MG63 (cell line): ENCODE measurements at places on chromosomes 11 and 22.

DNA sequence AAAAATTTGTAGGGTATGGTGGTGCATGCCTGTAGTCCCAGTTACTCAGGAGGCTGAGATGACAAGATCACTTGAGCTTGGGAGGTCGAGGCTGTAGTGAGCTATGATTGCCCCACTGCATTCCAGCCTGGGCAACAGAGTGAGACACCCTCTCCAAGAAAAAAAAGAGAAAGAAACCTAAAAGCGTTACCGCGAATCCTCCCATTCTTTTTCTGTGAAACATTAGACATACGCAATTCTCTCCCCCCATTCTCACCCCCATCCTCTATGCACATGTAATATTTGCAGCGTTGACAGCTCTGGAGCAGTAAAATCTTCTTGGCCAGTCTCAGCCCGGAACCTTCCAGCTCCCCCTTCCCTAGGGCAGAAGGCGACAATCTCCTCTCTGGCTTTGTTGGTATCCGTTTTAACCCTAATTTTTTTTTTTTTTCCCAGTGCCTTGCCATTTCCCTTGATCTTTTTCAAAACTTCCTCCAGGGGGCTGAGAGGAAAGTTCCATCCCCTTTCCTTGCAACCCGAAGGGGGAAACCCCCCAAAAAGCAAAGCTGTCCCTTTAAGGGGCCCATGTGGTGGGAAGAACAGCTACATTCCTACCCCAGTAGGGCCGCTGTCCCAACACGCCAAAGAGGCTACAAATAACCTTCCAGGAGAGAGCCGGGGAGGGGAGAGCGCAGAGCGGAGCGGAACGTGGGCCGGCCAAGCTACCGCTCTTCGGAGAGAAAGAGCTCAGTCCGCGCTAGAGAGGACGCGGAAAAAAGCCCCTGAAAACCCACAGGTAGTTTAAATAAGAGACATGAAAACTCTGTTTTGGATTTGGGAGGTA is 1.9 kb downstream of the LRP4 start:
- peak; percentile 37 for DNase-seq

DNA sequence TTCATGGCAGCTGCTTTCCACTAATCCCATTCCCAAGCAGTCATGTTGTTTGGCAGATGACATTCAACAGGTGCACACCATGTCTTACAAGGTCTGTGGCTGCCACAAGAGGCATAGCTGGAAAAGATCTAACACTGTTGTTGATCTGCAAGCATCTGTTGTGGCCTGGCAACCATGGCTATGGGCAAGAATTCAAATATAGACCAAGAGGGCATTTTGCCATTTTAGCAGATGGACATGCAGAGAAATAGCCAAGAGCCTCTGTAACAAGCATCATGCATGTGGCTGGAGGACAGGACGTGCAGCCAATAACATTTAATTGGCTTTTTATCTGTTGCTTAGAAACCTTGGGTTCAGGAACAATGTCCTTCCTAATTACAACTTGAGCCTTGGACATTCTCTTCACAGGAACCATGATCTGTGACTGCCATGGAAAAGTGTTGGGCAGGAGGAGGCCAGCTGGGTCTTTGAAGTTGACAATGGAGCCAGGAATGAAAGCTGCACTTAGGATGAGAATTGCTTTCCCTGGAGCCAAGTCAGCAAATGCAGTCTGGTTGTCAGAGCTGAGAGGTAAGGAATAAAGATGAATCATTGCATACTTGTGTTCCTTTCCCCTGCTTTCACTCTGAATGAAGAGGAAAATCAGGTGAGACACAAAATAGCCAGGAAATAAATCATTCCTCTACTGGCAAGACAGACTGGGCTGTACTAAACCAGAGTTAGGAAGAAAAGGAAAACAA is 113.6 kb upstream of the ANO5 start:
- DNase-seq: no peak

DNA sequence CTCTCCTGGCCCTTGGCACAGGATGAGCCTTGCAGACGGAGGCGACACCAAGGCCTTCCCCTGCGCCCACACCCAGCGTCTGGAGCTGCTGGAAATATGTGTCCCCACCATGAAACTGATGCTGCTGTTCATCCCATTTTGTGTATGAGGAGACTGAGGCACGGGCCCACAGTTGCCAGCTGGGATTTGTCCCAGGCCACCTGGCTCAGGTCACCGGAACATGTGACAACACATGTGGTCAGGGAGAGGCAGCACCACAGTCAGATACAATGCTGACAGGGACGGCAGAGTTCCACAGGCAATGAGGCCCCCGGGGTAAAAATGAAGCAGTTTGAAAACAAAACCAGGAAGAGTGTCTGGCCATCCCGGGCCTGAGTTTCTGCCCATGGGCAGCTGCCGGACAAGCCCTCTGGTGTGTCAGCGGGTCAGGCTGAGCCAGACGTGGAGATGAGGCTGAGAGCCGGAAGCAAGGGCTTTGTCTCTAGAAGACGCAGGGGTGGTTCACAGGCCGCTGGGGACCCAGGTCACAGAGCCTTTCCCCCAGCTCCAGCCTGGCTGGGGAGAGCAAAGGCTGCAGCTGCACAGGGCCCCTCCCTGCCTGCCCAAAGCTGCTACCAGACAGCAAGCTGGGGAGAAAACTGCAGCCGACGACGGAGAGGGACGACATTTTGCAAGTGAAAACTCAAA is 80.7 kb downstream of the CDKN1C start:
- DNase-seq: no peak

DNA sequence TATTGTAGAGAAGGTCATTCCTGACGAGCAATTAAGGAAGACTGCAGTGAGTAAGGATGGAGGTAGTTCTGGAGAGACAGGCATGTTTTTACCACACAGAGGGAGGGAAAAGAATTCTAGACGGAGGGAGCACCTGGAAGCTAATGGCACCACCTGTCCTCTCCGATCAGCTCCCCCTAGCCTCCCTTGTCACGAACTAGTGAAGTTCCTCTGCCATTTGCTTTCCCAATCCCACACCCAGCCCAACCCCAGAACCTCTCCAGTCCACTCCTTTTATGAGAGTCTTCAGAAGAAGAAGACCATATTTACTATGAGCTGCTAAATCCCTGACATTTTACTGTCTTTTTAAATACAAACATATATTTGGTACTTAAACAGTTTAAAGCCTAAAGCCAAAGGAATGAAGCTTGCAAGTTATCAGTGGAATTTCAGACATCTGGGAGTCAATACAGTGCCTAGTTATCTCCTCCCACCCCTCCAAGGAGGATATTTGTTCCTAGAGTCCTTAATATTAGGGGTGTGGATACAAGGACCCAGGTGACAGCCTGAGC is 46.1 kb upstream of the HSPA8 start:
- no peak for DNase-seq

DNA sequence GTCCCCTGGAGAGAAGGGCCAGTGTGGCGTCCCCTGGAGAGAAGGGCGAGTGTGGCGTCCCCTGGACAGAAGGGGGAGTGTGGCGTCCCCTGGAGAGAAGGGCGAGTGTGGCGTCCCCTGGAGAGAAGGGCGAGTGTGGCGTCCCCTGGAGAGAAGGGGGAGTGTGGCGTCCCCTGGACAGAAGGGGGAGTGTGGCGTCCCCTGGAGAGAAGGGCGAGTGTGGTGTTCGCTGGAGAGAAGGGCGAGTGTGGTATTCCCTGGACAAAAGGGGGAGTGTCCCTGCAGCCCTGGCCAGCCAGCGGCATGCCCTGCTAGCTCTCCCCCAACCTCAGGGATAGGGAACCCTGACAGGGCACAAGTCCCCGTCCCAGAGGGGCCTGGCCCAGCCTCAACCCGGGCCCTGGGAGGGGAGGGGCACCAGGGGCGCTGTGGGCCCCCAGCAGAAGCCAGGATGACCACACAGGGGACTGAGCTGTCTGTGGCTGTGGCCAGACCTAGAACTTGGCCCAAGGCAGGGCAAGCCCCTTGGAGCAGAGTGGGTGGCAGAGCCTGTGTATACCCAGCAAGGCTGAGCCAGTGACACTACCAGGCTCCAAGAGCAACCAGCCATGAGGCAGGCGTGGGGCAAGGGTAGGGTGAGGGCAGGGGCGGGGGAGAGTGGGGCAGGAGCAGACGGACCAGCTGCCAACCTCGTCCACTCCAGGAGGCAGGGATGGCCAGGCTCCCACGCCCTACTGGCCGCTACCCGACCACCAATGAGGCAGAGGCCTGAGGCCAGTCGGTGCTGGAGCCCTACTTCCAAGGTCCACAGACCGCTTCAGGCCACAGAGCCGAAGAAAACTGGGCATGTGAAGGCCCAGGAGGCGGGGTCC is 4.2 kb downstream of the HRAS start:
- DNase-seq: no peak

- no peak for DNase-seq
Observed at GRCh38 chr22:32644252-32645100, 157.0 kb upstream of the TIMP3 start.

- DNase-seq: no peak
Observed at GRCh38 chr22:30882184-30882717, 86.3 kb downstream of the MORC2 start.

DNA sequence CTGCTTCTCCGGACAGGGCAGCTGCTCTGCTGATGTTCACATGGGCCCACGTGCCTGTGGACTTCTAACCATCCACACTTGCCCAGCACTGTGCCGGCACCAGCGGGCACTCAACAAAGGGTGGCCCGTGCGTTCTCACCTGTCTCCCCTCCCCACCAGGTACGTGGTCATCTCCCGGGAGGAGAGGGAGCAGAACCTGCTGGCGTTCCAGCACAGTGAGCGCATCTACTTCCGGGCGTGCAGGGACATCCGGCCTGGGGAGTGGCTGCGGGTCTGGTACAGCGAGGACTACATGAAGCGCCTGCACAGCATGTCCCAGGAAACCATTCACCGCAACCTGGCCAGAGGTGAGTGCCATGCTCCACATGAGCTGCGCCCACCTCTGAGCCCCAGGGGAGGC is 66.7 kb downstream of the SYT13 start:
- DNase-seq: no peak

DNA sequence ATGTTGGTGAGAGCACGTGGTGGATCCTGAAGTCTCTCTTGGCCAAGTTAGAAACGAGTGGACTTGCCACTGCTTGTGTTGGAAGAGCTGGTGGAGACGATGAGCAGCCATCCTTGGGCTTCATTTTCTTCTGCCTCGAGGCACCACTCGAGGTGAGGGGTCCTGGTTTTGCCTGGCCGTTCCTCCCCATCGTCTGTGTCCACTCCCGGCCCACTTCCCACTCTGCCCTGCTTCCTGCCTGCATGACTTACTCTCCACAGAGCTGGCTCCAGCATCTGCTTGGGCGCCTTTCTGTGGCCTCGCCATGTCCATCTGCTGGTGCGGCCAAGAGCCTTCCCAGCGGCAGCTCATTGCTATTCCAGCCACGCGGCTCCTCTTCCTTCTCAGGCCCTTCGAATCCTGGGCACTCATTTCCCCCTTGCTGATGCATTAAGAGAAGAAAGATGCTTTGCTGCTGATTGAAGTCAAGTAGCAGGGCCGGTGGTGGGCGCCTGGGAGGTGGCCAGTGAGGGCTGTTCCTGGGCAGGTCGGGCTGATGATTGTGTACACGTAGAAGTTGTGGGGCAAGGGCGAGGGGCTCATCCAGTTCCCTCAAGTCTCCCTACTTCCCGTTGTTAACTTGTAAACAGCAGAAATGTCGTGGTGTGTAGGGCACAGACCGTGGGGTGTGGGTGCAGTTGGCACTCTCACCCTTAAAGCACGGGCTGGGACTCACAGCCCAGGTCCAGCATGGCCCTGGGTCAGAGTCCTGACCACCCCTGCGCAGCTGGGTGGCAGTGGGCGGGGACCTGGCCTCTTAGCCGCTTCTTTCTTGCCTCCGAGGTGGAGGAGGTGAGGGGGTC is 292.0 kb downstream of the TBC1D22A start:
- DNase-seq: no peak

DNA sequence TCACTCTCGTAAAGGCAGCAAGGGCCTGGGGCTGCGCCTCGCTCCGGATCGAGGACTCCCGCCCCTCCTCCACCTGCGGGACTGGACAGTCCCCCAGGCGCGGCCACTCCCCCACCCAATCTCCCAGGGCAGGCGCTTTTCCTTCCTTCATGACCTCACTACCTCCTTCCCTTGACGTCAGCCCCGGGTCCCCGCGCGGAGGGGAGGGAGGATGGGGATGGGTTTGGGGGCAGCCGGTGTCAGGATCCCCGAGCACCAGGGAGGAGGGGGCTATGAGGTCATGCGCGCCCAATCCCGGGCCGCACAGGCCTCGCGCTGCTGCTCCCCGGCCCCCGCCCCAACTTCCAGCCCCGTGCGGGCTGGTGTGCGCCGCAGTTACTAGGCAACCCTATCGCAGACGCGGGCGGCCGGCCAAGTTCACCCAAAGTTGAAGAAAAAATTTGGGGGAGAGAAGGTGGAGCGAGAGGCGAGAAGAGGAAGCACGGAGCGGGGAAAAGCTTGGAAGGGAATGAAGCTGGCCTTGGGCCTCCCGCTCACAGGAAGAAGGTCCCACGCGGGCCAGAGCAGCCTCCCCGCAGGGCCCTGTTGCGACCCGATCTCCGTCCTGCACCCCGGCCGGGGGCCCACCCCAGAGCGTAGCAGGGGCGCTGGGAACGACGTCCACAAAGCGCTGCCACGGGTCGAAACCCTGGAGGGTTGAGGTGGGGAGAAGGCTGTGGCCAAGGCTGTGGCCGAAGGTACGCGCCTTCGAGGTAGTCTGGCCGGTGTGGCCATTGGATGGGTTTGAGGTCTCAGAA is 8.3 kb downstream of the WT1 start:
- DNase-seq: no peak
